ENCODE measurements at places on chromosomes 7 and 10. TPM values are rescaled to one million over a fixed set of nuclear protein-coding genes. Genes with fewer than 3 reads are reported as not detected.

DNA sequence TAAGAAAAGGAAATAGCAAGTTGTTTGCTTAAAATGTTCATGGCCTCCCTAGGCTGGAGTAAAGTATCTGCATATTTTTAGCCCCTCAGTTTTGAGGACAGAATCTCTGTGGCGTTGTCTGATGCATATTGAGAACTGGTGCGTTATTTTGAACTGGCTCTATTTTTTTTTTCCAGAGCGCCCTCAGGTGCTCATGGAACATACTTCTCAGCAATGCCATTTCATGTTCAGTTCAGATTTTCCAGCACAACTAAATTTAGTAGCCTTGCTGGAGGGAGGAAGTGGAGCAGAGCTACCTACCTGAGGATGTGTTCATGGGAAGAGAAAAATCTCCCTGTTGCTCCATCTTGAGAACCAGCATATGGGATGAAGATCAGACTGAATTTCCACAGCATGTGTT, 870.5 kb downstream of the LRMDA start:
- H3K4me1 ChIP-seq: peaks cover 39% of the 10 kb centered on the region
- H3K36me3 ChIP-seq: no peaks in the 10 kb centered on the region
- H3K27me3 ChIP-seq: no peaks in the 10 kb centered on the region
- no peak overlapping the region for H3K4me3 ChIP-seq

The CAMK1D gene
- 29.6 TPM for total RNA-seq

GRCh38 chr10:114753126-114753525, 68.5 kb upstream of the FHIP2A start:
- H3K4me1 ChIP-seq: peaks cover 7% of the 10 kb centered on the region
- no peaks in the 10 kb centered on the region for H3K27me3 ChIP-seq
- DNase-seq: no peak
- no peak overlapping the region for H3K27ac ChIP-seq
- H3K4me3 ChIP-seq: no peak overlapping the region
- H3K36me3 ChIP-seq: no peaks in the 10 kb centered on the region

The IGF2BP3 gene
- total RNA-seq: 0.67 TPM

The GPR146 gene
- 8.7 TPM for total RNA-seq

GRCh38 chr7:149827089-149827981, 10.8 kb upstream of the ZNF862 start:
- H3K4me1 ChIP-seq: no peaks in the 10 kb centered on the region
- no peak for DNase-seq
- H3K4me3 ChIP-seq: no peak overlapping the region
- H3K27me3 ChIP-seq: no peaks in the 10 kb centered on the region
- H3K36me3 ChIP-seq: no peaks in the 10 kb centered on the region

GRCh38 chr7:4135301-4135700, 546.8 kb upstream of the FOXK1 start:
- no peak overlapping the region for H3K27ac ChIP-seq
- H3K4me1 ChIP-seq: no peaks in the 10 kb centered on the region
- DNase-seq: no peak
- no peaks in the 10 kb centered on the region for H3K36me3 ChIP-seq

The SCRN1 gene
- 38.5 TPM for total RNA-seq

- H3K27ac ChIP-seq: no peak overlapping the region
- no peaks in the 10 kb centered on the region for H3K27me3 ChIP-seq
- H3K4me1 ChIP-seq: no peaks in the 10 kb centered on the region
Measured at GRCh38 chr7:132257253-132257652, 319.0 kb downstream of the PLXNA4 start.

- no peaks in the 10 kb centered on the region for H3K4me1 ChIP-seq
- no peak overlapping the region for H3K27ac ChIP-seq
- DNase-seq: no peak
- H3K36me3 ChIP-seq: no peaks in the 10 kb centered on the region
Measured at GRCh38 chr10:77286531-77287508, 350.8 kb downstream of the KCNMA1 start.

DNA sequence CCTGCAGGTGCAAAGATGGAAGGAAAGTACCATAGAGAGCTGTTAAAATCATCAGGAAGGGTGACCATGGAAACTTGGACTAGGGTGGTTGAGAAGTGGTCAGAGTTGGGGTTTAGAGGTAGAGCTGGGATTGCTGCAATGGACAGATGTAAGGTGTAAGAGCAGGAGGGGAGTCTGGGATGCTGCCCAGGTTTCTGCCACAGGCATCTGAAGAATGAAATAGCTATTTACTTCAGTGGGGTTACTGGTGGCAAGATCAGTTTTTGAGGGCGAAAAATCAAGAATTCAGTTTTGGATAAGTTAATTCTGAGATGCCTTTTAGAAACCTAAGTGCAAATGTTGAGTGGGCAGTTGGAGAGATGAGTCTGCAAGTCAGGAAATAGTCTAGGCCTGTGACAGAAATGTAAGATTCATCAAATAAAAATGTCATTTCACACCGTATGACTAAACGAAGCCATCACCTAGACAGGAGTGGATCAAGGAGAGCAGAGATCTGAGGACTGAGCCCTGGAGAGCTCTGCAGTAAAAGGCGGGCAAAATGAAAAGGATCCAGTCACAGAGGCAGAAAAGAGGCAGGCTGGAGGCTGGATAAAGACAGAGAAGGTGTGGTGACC, 22.7 kb upstream of the TOMM7 start:
- no peaks in the 10 kb centered on the region for H3K27me3 ChIP-seq
- no peak overlapping the region for H3K27ac ChIP-seq
- no peaks in the 10 kb centered on the region for H3K36me3 ChIP-seq
- no peaks in the 10 kb centered on the region for H3K4me1 ChIP-seq
- no peak for DNase-seq
- H3K4me3 ChIP-seq: no peak overlapping the region

DNA sequence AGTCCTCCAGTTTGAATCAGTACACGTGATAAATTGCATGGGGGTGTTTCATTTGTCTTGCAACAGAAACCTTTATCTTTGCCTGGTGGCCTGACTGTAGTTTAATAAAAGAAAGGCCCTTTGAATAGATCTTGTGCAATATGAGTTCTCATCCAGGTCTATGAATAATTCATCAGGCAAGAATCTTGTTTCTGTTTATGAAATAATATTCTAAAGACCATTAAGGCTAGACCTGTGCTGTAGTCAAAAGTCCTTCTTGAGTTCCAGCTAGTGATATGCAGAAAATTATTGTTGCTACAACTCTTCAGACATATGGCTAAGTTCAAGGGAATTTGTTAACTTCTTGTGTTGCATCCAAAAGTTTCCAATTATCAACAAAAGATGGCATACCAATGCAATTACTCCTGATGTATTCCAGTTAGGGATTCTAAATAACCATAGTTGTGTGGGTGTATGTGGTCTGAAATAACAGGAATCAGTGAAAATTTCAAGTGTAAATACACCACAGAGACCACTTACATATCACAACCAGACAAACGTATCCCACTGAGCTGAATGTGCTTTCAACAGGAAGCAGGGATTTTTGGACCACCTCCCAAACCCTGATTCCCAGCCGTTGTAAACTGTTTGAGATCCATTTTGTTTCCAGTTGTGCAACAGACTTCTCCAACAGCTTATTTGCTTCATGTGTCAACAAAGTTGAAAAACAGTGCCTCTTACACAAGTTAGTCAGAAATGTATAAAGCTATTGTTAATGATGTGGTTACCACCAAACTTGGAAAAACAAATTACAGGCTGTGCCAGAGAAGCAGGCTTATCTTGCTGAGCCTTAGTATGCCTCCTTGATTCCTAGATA, 54.7 kb upstream of the BICC1 start:
- H3K27ac ChIP-seq: no peak overlapping the region
- H3K4me1 ChIP-seq: no peaks in the 10 kb centered on the region
- H3K4me3 ChIP-seq: no peak overlapping the region
- no peaks in the 10 kb centered on the region for H3K36me3 ChIP-seq

DNA sequence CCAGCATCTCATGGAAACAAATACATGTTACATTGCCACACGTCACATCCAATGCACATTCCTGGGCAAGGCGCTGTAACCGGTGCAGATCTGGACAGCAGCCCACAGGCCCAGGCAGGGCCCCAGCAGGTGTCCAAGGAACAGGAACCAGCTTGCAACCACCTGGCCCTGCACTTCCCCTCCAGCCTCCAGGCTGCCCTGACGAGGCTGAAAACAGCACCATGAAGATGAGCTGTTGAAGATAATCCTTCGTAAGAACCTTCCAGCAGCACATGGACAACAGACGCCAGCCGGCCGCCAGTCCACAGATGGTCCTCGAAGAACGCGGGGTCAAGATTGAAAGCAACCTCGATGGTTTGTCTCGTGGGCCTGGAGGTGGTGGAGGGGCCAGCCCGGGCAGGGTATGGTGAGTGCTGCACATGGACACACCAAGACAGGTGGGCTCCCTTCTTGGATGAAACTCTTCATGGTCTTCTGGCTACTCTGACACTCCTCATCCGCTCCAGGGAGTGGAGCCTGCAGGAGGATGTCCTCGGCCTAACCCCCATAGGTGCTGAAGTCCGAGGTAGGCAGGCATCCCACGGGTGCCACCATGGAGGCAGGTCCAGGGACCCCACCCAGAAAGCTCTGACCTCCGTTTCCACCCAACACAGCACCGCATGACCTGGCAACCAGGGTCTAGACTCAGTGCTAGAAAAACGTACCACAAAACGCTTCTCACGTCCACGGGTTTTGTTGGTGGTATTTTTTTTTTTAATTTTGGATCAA, 22.9 kb downstream of the PDGFA start:
- DNase-seq: no peak
- no peak overlapping the region for H3K4me3 ChIP-seq
- no peaks in the 10 kb centered on the region for H3K4me1 ChIP-seq
- no peaks in the 10 kb centered on the region for H3K27me3 ChIP-seq

The VSTM4 gene
- total RNA-seq: 220 TPM

GRCh38 chr10:60732198-60732806, 46.0 kb upstream of the CDK1 start:
- no peaks in the 10 kb centered on the region for H3K36me3 ChIP-seq
- DNase-seq: peak; percentile 31
- H3K4me3 ChIP-seq: peak overlapping the region; percentile 70

- no peak overlapping the region for H3K4me3 ChIP-seq
- DNase-seq: peak; percentile 15
- H3K27me3 ChIP-seq: no peaks in the 10 kb centered on the region
- no peaks in the 10 kb centered on the region for H3K4me1 ChIP-seq
Measured at GRCh38 chr7:47817917-47818316, 130.3 kb downstream of the PKD1L1 start.

GRCh38 chr7:22393913-22394729, 37.2 kb upstream of the RAPGEF5 start:
- no peak for DNase-seq
- H3K27me3 ChIP-seq: no peaks in the 10 kb centered on the region
- H3K4me3 ChIP-seq: no peak overlapping the region
- H3K27ac ChIP-seq: no peak overlapping the region

- H3K27me3 ChIP-seq: no peaks in the 10 kb centered on the region
- no peak overlapping the region for H3K27ac ChIP-seq
- H3K4me3 ChIP-seq: no peak overlapping the region
- DNase-seq: no peak
- no peaks in the 10 kb centered on the region for H3K4me1 ChIP-seq
- H3K36me3 ChIP-seq: no peaks in the 10 kb centered on the region
Measured at GRCh38 chr7:53996876-53997275, 545.3 kb upstream of the VSTM2A start.

DNA sequence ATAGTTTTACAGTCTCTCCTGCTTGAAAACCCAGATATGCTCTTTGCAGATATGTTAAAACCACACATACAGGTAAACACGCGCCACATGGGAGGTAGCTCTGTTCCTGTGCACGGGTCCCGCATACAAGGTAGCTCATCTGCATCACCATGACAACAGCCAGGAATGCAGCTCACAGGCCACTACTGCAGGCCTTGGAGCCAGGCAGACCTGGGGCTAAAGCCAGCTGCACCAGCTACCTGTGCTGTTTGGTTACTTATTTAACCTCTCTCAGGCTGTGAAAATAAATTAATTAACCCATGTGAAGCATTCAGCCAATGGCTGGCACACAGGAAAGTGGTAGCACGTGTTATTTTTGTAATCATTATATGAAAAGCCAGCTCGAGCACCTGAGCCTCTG, 428.3 kb downstream of the TNS3 start:
- no peaks in the 10 kb centered on the region for H3K27me3 ChIP-seq
- no peak overlapping the region for H3K4me3 ChIP-seq
- no peaks in the 10 kb centered on the region for H3K36me3 ChIP-seq
- H3K27ac ChIP-seq: peak overlapping the region; percentile 55
- H3K4me1 ChIP-seq: no peaks in the 10 kb centered on the region
- peak; percentile 40 for DNase-seq

- peak overlapping the region; percentile 52 for H3K27ac ChIP-seq
- H3K36me3 ChIP-seq: no peaks in the 10 kb centered on the region
- no peak overlapping the region for H3K4me3 ChIP-seq
- H3K27me3 ChIP-seq: no peaks in the 10 kb centered on the region
Measured at GRCh38 chr10:73920089-73920488, 9.2 kb downstream of the PLAU start.

GRCh38 chr7:100065452-100066186, 15.9 kb downstream of the ZNF3 start:
- H3K4me1 ChIP-seq: no peaks in the 10 kb centered on the region
- H3K27me3 ChIP-seq: no peaks in the 10 kb centered on the region
- no peak overlapping the region for H3K4me3 ChIP-seq
- peaks cover 16% of the 10 kb centered on the region for H3K36me3 ChIP-seq
- DNase-seq: no peak
- no peak overlapping the region for H3K27ac ChIP-seq

GRCh38 chr7:122416336-122416735, 111.8 kb upstream of the FEZF1 start:
- no peaks in the 10 kb centered on the region for H3K36me3 ChIP-seq
- peaks cover 14% of the 10 kb centered on the region for H3K4me1 ChIP-seq

DNA sequence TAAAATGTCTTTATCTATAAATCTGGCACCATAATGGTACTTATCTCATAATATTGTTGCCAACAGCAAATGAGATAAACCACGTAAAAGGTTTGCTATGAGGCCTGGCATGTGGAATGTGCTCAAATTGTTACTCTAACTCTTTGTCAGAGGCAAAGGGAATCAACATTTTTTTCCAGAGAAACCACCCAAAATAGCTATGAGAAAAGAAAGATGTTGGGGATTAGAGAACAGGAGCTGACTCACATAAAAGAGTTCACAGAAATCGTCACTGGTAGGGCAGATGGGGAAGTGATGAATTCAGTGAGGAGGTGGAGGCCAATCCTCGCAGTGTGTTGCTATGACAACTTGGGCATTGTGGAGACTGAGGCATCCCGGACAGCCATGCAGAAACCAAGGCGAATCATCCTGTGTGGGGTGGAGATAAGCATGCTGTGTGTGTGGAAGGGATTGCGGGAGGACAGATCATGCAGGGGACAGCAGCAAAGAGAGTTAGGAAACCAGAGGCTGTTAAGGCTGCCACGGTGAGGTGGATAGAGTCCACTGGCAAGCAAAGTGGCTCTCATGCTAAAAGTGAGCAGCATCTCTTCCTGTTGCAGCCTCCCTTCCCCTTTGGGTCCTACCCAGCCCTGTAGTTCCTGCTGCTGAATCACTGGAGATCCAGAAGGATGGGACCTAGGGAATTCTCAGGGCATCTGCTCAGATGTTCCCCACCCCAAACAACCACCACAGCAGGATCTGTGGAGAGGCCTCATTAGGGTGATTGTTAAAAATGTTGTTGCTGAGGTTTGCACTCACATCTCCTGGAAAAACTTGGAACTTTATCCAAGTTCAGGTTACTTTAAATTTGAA, 103.9 kb downstream of the CUBN start:
- no peak overlapping the region for H3K27ac ChIP-seq
- H3K4me1 ChIP-seq: peaks cover 50% of the 10 kb centered on the region
- H3K27me3 ChIP-seq: no peaks in the 10 kb centered on the region
- no peak for DNase-seq

The YKT6 gene
- total RNA-seq: 64.1 TPM
